ENCODE measurements at places on chromosomes 6 and 20. TPM values are rescaled to one million over a fixed set of nuclear protein-coding genes. Genes with fewer than 3 reads are reported as not detected.

RTF2 gene
- 31.0 TPM for total RNA-seq

MED23 gene
- total RNA-seq: 17.3 TPM

CYP21A2 gene
- total RNA-seq: 1.7 TPM

FAM83C gene
- 0.05 TPM for total RNA-seq

NHLRC1 gene
- 4.4 TPM for total RNA-seq

TFAP2C gene
- not detected for total RNA-seq

ULBP3 gene
- 2.3 TPM for total RNA-seq

ANKRD6 gene
- 9.2 TPM for total RNA-seq
